ENCODE measurements at places on chromosomes 7 and 10.
A peak's percentile ranks its signal among the peaks of the same experiment; 100 is the strongest.

- no peak for DNase-seq
Measured at GRCh38 chr10:31584876-31585275, 265.9 kb downstream of the ZEB1 start.

- no peak for DNase-seq
Measured at GRCh38 chr7:91949221-91950009, 8.8 kb downstream of the AKAP9 start.

- DNase-seq = no peak
Measured at GRCh38 chr10:83075016-83075814, 1064.1 kb upstream of the GHITM start.

- DNase-seq = no peak
Measured at GRCh38 chr7:45984386-45985295, 63.6 kb upstream of the IGFBP3 start.

DNA sequence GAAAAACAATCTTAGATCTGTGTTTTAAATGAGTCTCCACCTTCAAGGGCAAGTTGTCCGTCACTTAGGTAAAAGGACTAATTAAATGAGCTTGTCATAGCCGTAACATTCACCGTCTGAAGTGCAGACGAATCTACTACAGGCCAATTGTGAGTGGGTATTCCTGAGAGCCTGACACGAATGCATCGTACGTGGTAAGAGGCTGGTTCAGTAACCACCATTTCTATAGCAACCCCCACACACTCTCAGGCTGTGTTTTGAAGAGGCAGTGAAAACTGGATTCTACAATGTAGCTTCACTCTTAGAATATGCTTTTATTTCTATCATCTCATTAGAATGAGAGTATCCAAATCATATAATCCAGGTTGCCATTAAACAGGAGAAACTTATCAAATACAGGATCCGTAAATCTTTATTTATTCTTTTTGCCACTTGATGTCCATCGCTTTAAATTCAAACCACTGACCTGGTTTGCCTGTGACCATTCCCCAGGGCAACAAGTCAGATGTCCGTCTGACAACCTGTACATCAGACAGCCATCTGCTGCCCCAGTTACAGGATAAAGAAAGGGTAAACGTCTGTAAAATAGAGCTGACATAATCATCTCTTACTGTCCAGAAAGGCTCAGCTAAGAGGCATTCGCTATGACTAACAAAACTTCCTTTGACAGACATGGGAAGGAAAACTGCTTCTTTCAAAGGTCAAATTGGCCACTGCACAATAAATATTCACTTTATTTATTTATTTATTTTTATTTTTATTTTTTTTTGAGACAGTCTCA, 70.3 kb upstream of the NMT2 start:
- no peak for DNase-seq

DNA sequence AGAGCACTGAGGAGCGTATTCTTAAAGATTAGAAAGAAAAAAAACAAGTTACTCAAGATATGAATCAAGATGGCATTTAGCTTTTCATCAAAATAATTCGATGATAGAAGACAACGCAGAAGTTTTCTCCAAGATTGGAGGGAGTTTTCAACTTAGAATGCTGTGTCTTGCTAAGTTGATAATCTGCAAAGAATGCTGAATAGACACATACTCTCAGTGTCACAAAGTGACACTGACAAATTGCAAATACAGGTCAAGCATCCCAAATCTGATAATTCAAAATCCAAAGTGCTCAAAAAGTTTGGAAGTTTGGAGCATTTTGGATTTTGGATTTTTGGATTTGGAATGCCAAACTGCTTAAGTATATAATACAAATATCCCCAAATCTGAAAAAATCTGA, 243.8 kb downstream of the BBS9 start:
- DNase-seq = no peak

DNA sequence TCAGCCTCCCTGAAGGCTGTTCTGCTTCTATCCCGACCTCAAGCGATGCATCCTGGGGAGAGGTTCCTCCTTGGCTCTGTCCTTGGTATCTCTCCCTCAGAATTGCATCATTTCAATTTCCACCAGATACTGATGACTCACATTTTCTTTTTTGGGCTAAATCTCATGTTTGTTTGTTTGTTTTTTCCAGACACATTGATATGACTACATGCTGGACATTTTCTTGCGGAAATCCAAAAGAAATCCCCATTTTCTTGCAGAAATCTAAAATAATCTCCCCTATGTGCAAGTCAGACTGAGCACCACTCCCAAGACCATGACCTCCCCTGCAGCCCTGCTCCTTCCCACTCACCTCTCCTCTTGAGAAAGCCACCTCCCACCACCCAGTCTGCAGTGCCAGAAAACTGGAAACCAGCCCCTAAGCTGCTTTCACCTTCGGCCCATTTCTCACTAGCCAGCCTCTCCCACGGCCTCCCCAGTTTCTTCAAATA, 260.2 kb upstream of the PRKCQ start:
- peak; percentile 16 for DNase-seq

DNA sequence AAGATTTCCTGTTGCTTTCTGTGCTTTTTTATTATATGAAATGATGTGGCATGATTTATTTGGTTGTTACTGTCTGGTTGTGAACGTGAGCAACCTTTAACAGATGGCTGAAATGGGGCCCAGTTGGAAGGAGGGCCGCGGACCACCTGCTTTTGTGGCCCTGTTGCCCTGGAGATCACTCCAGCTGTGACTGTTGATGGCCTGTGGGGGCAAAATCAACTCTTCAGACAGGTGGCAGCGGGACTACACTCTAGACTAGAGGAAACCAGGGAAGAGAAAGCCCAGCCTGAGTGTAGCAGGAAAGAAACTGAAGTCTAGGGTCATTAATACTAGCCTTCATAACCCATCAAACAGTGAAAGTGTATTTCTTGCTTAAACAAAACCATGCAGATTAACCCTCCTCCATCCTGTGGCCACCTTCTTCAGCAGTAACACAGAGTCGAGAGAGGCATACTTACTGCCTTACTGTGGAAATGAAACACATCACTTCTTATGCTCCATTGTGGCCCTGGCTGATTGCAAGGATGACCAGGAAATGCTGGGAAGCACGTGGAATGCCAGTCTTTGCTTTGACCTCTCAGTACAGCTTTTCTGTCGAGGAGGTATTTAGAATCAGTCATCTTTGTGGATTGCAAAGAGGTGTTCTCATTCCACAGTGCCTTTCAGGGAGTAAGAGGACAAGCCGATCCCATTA, 80.5 kb downstream of the CCNY start:
- no peak for DNase-seq

GRCh38 chr10:44674536-44675386, 236.4 kb upstream of the TMEM72 start:
- no peak for DNase-seq

DNA sequence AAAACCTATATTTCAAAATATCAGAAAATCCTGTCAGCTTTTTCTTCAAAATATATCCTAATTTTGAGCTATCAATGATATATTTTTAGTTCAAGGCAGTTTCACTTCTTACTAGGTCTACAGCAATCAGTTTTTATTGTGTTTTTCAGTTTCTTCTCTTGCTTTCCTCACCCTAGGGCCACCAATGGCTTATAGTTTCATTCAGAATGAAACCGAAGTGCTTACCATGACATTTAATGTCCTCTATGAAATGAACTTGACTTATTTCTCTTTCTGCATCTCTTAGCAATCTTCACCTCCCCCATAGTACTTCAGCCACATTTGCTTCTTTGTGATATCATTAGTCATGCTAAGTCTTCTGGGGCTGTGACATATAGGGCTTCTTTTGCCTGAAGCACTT, 100.3 kb downstream of the ARL5B start:
- DNase-seq = no peak

DNA sequence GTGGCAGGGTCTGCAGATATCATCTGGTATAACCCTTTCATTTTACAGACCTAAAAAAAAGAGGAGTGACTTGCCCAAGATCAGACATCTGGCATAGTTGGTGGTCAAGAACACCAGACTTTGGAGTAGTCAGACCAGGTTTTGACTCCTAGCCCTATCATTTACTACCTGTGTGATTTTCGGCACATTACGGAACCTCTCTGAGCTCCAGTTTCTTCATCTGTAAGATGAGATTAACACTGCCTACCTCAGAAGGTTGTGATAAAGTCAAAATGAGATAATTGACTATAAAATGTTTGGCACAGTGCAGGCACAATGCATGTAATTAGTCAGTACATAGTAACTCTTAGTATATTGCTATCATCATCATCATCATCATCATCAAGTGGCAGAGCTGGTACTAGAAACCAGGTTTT, 1.2 kb downstream of the STRIP2 start:
- DNase-seq = no peak

DNA sequence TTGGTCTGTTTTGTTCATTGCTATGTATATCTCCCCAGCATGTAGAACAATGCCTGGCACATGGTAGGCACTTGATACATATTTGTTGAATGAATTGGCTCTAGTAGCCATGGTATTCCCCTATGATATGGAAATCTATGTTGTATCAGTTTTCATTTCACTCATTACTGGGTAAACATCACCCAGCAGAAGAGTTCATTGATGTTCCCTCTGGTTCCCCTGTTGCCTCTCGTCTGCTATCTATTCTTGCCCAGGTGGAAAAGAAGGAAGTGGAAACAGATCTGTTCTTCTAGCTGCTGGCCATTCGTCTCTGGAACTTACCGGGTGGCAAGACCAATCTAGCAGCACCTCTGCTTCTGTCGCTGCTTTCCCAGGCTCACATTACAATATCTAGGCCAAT, 71.5 kb downstream of the LRRC4 start:
- no peak for DNase-seq

DNA sequence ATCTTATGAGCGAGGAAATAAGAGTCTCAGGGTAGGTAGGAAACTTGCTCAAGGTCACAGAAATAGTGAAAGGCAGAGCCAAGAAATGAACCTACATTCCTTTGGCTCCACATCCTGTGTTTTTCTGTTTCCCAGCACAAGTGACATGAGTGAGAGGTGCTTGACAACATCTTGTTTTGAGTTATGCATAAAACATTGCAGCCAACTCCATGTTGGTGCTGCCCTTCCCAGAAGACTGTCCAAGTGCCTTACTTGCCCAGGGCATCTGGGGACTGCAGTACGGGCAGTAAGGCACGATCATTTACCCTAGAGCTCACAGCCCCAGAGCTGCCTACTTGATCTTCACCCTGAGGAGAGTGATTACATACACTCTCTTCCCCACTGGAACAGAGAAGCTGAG, 148.8 kb downstream of the NOC3L start:
- DNase-seq = no peak

- no peak for DNase-seq
Measured at GRCh38 chr7:80215734-80216133, 81.1 kb downstream of the GNAI1 start.

GRCh38 chr10:112295853-112296830, 12.9 kb downstream of the TECTB start:
- DNase-seq = peak; percentile 21

DNA sequence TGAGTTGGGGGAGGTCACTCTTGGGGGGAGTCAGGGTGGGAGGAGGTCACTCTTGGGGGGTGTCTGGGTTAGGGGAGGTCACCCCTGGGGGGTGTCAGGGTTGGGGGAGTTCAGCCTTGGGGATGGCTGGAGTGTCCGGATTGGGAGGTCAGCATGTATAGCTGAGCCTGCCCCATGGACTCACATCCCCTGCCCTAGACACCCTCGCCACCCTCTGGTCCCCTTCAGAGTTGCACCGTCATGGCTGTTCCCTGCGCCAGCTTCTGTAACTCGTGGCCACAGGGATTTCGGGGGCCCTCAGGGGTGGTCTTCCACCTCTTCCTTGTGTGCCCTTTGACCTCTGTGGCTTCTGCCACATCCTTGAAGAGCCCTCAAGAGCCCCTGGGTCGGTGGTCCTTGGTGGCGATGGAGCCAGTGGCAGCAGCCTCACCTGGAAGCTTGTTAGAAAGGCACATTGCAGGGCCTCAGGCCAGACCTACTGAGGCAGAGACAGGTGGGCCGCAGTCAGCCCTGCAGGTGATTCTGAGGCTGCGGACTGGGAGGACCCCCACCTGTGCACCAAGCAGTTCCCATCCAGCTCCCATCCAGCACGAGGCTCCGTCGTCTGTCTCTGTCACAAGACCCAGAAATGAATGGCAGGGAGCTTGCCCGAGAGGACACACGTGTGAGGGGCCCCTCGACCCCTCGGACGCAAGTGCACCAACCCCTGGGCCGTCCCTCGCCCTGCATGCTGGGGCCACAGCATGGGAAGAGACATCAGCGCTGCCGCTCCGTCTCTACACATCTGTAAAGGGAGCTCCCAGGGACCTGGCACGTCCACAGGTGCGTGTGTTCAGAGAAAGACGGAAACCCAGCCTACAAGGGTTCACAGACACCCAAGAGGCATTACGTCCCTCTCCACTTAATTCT, 44.7 kb upstream of the SUN1 start:
- no peak for DNase-seq

GRCh38 chr10:102468683-102469082, 17.3 kb upstream of the C10orf95 start:
- DNase-seq = no peak

- peak; percentile 98 for DNase-seq
Measured at GRCh38 chr7:130904031-130904757, 170.2 kb upstream of the KLF14 start.

- no peak for DNase-seq
Measured at GRCh38 chr10:1214882-1215540, 158.8 kb downstream of the WDR37 start.

- no peak for DNase-seq
Measured at GRCh38 chr7:115363916-115364315, 442.0 kb downstream of the MDFIC start.

DNA sequence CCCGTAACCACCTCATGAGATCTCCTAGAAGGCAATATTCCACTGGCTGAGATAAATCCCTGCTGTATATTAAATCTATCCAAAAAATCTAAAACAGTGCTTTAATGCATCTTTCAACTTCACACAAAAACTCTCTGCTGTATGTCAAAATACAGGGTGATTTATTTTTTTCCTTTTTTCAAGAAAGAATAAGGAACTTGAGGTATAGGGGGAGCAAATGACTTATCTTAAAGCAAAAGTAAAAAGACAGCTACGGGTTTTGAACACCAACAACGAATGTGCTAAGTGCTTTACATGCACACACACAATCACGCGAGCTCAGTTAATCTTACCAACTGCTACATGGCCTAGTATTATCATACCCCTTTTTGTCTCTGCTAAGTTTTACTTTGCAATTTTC, 168.9 kb upstream of the PHF14 start:
- DNase-seq = no peak

DNA sequence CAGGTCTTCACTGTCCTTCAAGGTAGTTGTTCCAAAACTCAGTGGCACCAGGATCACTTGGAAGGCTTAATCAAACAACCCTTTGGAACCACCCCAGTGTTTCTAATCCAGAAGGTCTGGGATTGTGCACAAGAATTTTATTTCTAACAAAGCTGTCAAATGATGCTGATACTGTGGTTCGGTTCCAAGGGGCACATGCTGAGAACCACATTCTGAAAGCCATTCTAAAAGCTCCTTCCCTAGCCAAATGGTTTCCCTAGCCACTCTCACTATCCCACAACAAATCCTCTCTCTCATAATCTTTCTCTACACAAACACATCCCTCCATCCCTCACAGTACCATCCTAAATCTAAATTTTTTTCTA, 52.1 kb downstream of the MACC1 start:
- DNase-seq = no peak

- no peak for DNase-seq
Measured at GRCh38 chr7:134051020-134051419, 76.1 kb upstream of the LRGUK start.

- DNase-seq = no peak
Measured at GRCh38 chr10:86630079-86630478, 24.3 kb upstream of the OPN4 start.
